ENCODE measurements at places on chromosomes 6 and 20. TPM values are rescaled to one million over a fixed set of nuclear protein-coding genes. Genes with fewer than 3 reads are reported as not detected.

GRCh38 chr6:154367839-154368695, 11.5 kb upstream of the IPCEF1 start:
- no peak for DNase-seq

DNA sequence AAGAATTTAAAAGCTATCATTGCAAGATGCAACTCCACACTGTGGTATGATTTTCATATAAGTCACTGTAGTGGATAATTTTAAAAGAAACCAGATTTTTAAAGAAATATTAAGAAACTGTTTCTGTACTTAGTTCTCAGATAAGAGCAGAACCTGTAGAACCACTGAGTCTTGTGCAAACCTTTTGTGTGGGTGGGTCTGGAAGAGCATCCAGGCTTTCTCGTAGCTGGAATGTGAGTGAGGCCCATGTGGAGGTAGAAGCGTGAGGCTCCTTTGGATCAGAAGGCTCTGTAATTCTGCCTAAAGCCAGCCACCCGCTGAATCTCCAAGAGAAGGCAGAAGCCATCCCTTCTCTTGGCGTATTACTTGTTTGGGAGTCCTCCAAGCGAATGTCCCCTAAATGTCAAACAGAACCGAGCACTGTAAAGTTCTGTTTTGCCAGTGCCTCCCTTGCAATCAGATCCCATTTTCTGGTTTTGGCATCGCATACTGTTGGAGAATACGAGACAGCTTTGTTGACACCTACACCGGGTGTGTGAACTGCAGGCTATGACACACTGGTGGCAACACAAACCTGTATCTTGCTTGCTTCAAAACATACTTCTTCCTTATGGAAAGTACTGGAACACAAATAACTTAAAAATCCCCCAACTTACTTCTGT, 188.7 kb downstream of the FOXC1 start:
- peak; percentile 49 for DNase-seq

FKBP1C gene
- total RNA-seq = not detected

DNA sequence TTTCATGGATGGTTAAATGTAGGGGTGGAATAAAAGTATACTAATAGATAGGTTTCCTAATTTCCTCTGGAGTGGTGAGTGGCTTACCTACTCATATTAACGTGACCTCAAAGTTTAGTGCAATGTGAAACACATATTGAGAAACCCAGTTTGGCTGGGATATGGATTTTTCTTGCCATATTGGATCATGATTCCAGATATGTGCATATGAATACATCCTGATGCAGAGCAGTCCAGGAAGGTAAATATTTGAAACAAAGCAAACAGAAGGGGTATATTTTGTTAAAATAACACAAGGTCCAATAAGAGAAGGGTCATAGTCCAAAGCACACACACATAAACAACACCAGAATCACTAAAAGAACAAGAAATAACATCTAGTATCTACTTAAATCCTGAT, 608.1 kb downstream of the PKHD1 start:
- no peak for DNase-seq

GRCh38 chr20:47713878-47714450, 71.3 kb downstream of the SULF2 start:
- DNase-seq = no peak
